ENCODE measurements at places on chromosomes 5 and 9.

GRCh38 chr5:174827558-174827957 lies 103.2 kb downstream of the MSX2 start:
- peak; percentile 49 for DNase-seq

DNA sequence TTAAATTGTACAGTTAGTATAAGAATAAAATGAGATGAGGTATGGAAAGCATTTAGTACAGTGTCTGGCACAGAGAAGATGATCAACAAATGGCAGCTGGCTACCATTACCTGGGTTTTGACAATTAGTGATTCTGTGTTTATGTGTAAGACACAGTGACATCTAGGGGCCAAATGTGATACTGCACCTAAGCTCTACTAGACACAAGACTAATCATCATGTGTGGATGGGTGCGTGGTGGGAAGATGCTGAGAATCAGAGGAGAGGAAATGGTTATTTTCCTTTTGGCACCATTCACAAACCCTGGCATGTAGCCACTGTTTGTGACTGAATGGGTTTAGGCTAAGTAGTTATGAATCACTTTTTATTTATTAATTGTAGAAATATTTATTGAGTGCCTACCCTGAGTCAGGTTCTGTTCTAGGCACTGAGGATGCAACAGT lies 109.8 kb upstream of the TBC1D2 start:
- DNase-seq: no peak

GRCh38 chr5:107500840-107501239 lies 169.9 kb downstream of the EFNA5 start:
- no peak for DNase-seq

DNA sequence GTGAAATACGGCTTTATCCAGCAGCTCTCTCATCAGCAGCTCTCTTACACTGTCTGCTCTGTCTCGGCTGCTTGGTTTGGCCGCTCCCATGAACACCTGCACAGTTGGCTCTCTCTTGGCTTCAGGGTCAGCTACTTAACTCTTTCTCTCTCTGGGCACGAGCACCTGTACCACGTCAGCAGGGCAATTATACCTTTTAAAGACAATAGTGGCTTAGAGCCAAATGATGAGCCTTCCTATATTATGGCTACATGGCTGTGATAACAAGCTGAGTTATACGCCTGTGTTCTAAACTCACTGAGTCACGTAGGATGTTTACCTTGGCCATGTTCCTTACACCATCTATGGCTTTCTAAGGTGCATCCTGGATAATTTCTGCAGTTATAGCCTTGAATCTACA lies 69.2 kb upstream of the CTNND2 start:
- no peak for DNase-seq

DNA sequence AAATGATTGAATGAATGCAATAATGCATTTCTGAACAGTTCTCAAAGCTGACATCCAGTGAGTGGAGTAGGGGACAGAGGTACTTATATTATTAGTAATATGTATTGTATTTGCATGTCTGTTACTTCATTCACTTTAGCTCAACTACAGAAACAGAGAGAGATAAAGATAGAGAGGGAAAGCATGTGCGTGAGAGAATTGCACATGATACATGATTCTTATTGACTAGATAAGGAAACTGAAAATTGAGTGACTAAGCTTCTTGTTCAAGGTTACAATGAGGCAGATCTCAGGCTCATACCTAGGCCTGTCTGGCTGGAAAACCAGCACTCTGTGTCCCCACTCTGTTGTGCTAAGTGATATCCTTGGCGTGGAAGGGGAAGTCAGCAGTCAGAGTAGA lies 337.7 kb upstream of the KLF4 start:
- DNase-seq: no peak

- DNase-seq: no peak
These were observed 186.5 kb downstream of the CHSY3 start for GRCh38 chr5:130090569-130091270.

DNA sequence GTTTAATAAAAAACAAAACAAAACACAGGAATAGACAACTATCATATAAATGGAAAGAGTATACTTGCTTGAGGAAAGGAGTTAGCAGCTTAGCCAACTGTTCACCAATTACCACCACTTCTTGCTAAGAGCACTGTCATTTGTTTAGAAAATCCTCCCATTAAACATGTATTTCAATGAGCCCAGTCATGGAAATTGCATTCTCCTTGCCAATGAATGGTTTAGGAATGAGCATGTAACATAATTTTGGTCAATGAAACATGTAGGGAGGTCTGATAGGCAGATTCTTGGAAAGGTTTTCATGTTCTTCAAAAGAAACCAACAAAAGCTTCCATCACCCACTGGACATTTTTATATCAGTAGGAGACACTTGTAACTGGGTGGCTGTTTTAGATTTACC lies 502.8 kb upstream of the PAPPA start:
- peak; percentile 57 for DNase-seq

DNA sequence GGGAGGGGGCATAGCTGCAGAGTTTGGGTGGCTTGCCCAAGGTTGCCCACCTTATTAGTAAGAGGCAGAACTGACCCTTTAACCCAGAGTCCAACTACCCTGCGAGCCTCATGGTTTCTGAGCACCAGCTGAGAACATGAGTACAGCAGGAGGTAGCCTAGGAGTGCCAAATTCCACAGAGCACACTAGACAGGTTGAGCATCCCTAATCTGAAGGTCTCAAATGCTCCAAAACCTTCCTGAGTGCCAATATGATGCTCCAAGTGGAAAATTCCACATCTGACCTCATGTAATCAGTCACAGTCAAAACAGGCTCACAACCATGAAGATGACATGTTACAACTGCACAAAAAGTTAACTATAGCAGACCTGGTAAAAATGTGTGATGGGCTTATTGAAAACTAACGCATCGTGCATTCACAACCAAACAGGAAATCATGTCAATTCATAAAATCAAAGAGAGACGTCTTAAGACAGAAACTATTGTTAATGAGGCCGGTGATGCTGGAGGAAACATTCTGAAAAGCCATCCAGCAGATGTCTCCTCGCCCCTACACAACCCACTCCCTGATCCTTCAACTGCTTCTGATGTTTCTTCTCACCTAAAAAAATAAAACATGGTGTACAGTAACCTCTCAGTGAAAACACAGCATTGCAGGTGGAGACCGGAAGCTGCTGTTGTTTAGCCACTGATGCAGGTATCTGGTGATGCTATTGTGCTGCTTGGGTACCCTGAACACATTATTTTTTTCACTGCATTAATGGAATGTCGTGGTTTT lies 25.0 kb downstream of the PTCH1 start:
- no peak for DNase-seq

- DNase-seq: no peak
These were observed 674 bp upstream of the TNFSF15 start for GRCh38 chr9:114806526-114806900.

- no peak for DNase-seq
These were observed 37.0 kb upstream of the RPS23 start for GRCh38 chr5:82314964-82315758.

Data from fibroblast of the conjunctiva (primary cell).